ENCODE measurements at places on chromosomes 13 and 19.

DNA sequence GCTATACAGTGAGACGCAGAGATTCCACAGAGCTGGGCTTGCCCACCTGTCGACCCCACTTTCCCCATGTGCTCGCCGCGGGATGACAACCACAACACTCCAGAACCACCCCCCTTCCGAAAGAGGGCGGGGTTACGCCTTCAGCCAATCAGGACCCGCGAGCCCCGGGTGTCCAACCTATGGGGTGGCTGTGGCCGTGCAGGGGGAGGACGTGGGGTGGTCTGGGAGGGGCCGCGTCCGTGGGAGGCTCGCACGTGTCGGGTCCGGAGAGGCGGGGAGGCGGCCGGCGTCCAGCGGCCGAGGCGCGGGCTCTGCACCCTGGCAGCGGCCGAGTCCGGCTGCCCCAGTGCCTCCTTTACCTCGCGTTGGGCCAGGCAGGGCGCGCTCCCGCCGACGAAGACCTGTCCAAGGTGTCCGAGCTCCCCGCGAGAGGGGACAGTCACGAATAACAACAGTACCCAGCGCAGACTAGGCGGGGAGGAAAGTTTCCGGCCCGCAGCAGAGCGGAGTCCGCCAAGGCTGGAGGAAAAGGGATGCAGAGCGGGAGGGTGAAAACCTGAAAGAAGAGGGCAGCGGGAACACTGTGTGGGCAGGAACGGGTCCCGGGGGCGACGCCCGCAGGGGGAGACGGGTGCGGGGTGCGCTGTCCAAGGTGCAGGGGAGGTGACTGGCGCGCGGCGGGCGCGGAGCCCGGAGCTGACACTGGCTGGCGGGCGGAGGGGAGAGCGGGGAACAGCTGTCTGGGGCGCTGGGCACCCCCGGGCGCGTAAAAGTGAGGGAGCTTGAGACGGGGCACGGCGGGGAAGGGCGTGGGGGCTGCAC lies 911 bp downstream of the ENOX1 start:
- DNase-seq: peak; percentile 56

DNA sequence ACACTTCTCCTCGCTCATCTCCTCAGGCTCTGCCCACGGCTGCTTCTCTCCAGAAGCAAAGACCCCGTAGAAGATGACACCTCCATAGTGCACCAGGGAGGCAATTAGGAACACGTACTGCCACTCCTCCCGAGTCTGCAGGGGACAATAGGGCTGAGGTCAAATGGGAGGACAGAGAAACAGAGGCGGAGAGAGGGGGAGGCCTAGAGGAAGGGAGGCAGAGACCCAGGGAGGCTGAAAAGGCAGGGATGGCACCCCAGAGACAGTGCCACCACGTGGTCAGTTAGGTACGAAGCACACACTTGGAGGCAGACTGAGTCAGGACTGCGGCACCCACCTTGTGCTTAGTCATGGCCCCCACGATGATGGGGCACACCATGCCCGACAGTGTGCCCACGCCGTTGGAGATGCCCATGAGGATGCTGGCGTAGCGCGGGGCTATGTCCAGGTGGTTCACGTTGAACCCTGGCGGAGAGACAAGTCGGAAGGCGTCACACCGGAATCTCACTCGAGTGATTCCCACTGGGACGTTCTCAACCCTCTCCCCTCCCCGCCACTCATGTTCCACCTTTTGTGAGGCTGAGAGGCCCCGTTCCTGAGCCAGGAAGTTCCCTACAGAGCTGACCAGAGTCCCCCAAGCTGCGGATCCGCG lies 5.6 kb downstream of the GFY start:
- no peak for DNase-seq

GRCh38 chr13:37274569-37275497 lies 169.4 kb upstream of the CSNK1A1L start:
- no peak for DNase-seq

DNA sequence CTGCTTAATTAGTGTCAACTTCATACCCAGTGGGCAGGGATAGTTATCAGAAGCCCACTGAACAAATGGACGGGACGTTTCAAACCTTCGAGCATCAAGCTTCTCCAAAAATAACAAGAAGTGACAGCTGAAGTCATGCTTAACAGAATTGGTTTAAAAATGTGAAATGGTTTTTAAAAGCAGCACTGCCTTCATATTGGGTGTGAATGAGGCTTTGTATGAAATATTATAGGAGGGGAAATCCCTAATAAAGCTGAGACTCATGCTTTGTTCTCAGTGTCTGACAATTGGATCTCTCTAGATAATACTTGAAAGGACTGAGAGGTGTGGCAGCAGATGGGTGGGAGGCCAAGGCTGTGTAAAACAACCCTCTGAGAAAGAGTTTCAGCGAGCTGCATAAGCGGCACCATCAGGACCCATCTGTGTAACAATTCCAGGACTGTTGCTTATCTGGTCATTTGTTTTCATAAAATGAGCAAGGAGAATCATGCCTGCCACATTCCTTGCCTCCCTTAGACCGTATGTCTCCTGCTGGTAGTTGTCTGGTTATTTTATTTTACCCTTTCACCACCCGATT lies 667.7 kb downstream of the DIAPH3 start:
- peak; percentile 29 for DNase-seq

DNA sequence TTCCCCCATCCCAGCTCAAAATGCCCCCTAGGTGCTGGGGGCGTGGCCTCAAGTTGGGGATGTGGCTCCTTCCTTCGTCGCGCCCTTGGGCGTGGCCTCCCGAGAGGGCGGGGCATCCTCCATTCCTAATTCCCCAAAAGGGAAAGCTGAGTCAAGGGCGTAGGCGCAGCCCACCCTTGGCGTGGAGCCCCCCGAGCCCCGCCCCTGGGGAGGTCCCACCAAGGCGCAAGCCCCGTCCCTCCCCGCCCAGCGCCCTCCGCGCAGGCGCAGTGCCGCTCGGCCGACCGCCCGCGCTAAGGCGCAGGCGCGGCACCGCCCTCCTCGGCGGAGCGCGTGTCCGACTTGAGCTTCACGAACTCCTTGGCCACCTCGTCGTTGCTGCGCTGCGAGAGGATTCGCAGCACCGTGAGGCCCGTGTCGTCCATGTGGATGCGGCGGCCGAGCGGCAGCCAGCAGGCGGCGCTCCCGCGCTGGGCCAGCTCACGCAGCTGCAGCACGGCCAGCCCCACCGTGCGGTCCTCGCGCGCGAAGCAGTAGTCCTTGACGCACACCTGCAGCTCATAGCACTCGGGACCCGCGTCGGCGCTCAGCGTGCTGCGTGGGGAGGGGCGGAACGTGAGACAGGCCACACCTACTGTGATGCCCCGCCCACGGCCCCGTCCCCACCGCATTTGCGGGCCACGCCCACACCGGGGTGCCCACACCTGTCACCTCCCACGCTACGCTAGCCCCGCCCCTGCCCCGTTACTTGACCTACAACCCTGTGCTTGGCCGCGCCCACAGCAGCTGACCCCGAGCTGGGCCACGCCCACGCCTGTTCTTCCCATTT lies 50.5 kb downstream of the COLGALT1 start:
- no peak for DNase-seq

DNA sequence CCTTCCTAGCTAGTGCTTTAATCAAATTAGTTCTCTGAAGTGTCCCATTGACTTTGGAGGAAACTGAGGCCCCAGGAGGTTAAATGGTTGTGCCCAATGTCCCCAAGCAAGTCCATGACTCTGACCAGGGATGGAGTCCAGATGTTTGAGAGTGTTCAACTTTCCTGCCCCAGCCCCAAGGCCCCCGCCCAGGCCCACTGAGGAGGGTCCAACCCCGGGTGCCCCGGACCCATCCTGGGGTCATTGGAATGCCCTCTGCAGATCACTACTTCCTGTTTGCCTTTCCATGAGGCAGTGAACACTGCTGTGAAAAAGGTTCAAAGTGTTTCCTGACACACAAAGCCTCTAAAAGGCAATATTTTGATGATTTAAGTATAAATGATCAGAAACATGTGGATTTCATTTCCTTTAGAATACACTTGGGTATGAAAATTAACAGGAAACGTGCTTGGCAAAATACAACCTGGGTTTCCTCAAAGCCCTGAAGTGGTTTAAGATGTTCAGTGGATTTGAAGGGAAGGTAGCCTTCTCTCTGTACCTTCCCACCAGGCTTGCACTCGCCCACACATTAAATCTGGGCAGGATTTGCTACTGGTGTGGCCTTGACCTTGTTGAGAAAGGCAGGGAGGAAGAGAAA lies 335.7 kb downstream of the TSHZ3 start:
- no peak for DNase-seq

GRCh38 chr13:44692173-44692713 lies 116.1 kb upstream of the TSC22D1 start:
- DNase-seq: peak; percentile 2

DNA sequence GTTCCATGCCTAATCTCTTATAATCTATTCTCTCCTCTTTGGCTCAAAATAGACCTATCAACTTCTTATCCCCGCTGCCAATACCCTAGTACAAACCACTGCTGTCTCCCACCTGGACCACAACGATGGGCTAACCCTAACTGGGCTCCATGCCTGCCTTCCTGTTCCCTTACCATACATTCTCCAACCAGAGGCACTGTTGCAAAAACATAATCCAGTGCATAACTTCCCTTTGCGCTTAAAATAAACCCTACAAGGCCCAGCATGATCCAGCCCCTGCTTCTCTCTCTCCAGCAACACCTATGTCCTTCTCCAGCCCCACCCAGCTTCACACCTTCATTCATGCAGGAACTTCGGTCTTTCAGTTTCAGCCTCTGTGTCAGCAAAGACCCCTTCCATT lies 27.4 kb upstream of the CEBPA start:
- DNase-seq: no peak

GRCh38 chr19:39078436-39079200 lies 5.5 kb upstream of the ACP7 start:
- DNase-seq: no peak

DNA sequence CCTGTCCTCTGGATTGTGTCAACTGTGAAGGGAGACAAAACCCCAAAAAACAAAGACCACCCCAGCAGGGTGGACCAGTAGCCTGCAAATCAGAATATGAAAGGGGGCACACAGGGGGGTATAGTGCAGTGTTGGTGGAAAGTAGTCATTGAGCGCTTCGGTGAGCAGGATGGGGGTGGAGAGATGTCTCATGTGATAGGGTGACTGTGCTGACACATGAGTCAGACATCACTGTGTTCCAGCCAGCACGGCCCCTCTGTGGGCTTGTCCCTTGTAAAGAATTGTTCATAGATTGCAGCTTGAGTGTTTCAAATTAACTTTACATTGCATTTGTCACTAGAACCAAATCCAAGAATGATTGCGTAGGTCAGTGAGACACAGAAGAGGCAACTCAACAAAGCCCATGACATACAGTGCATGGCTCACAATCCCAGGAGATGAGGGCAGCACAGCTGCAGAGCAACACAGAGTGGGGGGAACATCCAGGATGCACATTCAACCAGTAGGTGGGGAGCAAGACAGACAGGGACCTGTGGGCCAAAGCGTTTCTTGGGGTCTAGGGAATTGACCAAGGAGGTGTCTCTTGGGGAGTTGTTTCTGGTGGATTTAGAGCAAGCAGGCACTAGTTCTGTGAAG lies 7.5 kb downstream of the ZNF440 start:
- DNase-seq: no peak

- DNase-seq: no peak
Measured at GRCh38 chr13:23399347-23399746, 34.2 kb downstream of the SACS start.

- DNase-seq: no peak
Measured at GRCh38 chr13:49272296-49272695, 24.6 kb downstream of the CDADC1 start.

GRCh38 chr13:24071423-24072075 lies 89.0 kb upstream of the SPATA13 start:
- DNase-seq: no peak

GRCh38 chr13:92317066-92317465 lies 909.5 kb upstream of the GPC6 start:
- no peak for DNase-seq

GRCh38 chr19:33125929-33126388 lies 6.0 kb upstream of the WDR88 start:
- peak; percentile 14 for DNase-seq

- DNase-seq: no peak
Measured at GRCh38 chr13:89496478-89496877, 1825.3 kb downstream of the SLITRK5 start.

DNA sequence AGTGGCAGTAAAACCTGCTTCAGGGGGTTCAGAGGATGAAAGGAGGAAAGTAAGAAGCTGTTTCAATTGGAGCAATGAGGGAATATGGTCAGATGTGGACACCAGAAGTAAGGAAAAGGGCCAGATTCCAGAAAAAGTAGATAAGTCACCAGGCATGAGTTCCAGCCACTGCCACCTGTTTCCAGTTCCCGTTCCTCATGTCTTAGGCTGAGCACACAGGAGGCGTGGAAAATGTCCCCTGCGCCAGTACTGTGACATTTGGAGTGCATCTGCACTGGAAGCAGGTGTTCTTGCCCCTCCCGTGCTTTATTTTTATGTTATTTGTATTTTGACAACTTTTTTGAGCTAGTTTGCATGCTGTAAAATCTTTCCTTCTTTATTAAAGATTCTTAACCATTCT lies 25.3 kb downstream of the LMO7 start:
- no peak for DNase-seq

GRCh38 chr19:31351056-31351854 lies 2.0 kb upstream of the TSHZ3 start:
- DNase-seq: no peak

DNA sequence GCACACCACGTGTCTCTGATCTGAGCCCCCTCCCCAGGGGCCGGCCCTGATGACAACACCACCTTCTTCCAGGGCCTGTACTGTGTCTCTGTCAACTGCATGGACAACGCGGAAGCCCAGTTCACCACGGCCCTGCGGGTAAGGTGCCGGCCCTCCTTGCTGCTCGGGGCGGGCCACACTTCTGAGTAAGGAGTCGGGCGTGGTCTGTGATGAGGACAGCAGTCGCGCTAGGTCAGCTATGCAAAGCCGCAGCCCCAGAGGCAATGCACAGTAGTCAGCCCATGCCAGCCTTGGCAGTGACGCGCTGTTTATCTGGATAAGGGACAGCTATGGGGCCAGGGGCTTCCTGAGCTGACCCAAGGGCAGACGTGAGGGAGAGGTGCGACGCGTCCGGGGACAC lies 24.6 kb downstream of the MAU2 start:
- DNase-seq: no peak

DNA sequence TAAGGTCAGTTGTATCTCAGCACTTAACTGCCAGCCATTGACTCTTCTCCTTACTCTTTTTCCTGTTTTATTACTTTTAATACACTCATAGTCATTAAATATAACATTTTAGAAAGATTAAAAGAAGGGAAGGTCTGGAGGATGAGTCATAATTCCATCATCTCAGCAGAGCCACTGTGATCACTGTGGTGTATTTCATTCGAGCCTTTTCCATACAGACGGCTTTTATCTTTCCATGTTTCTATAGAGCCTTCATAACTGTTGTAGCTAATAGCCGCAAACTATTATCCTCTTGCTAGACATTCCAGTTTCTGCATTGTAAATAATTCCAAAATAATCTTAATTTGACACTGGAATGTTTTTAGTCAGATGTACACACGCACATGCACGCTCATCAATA lies 4.7 kb upstream of the FLT1 start:
- no peak for DNase-seq

- no peak for DNase-seq
Measured at GRCh38 chr19:52542984-52543664, 15.7 kb downstream of the ZNF808 start.

Measured in DMS 273 treated with DMSO at 0.1 percent for 48 hours (cell line).